ENCODE measurements at places on chromosomes 11 and 22.
A peak's percentile ranks its signal among the peaks of the same experiment; 100 is the strongest.

DNA sequence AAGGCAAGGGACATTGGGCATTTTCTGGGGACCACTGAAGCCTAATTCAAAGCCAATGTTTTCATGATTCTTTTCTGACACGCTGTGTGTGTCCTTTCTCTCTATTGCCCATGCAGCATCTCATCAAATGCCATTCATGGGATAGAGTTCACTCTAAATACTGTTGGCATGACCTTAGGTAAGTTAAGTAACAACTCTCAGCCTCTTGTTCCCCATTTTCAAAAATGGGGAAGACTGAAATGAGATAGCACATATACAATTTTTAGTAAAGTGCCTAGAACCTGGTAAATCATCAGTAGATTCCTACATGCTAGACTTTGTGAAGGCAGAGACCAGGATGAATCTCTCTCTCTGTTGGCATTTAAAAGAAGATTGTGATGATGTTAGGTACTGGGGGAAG, 12.7 kb upstream of the OR52K2 start:
- no peak for DNase-seq

- no peak for DNase-seq
Measured at GRCh38 chr11:27701355-27702105, 1.3 kb upstream of the BDNF start.

- no peak for DNase-seq
Measured at GRCh38 chr11:12019866-12020416, 11.5 kb upstream of the DKK3 start.

- no peak for DNase-seq
Measured at GRCh38 chr22:50208430-50208938, 7.7 kb downstream of the SELENOO start.

DNA sequence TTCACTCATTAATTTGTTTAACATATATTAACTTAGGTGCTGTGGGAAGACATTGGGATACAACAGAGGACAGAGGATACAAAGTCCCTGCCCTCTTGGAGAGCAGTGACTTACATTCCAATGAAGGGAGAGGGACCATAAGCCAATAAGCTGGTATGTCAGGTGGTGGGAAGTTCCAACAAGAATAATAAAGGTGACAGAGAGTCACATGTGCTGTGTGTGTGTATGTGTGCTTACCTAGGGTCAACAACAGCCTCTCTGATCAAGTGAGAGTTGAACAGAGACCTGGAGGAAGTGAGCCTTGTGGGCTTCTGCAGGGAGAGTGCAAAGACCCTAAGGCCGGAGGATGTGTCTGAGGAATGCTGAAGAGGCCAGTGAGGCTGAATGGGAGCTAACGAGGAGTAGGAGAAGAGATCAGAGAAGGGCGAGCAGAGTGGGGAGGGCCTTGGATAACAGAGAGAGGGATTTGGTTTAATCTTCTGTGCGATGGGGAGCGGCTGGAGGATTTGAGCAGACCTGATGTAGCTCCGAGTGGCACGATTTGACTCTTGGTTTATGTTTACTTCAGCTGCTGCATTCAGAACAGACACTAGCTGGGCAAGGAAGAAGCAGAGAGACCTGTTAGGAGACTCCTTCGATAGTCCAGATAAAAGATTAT, 35.3 kb downstream of the MAP6 start:
- DNase-seq: no peak

- no peak for DNase-seq
Measured at GRCh38 chr11:78656327-78656726, 81.7 kb upstream of the NARS2 start.

- peak; percentile 50 for DNase-seq
Measured at GRCh38 chr22:17159504-17159951, 451 bp upstream of the HDHD5 start.

All from GM13977 (cell line).